ENCODE measurements at places on chromosomes 12 and 14.

DNA sequence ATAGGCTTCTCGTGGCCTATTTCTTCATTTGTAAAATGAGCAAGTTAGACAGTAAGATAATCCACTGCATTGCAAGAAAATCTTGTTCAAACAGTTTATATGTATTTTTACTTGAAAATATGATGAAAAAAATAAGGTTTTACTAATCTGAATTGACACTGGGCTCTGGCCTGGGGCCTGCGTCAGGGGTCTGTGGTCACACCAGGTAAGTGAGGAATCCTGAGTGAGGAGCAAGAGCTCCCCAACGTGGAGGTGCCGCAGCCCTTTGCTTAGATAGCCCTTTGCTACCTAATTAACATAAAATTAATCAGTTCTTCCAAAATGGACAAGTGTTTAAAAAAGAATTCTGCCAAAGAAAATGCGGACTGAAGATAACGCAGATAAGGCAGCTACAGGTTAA lies 39.1 kb upstream of the STAB2 start:
- DNase-seq: no peak

DNA sequence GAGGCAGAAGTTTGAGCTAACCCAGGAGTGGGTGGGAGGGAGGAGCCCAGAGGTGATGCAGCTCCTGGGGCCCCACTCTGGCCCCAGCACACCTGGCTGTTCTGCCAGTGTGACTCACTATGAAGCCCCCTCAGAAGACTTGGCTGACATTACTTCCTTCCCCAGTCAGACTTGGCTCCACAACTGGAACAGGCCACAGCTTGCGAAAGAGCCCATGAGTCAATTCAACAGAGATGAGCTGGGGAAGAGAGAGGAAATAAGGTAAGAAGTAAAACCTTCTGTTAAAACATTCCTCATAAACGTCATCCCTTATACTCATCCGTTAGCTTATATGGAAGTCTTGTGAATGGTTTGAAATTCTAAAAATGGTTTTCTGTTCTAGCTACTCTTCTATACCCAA lies 245.9 kb downstream of the ADAMTS20 start:
- DNase-seq: no peak

- no peak for DNase-seq
These were observed 1.3 kb downstream of the TM7SF3 start for GRCh38 chr12:27012982-27013255.

DNA sequence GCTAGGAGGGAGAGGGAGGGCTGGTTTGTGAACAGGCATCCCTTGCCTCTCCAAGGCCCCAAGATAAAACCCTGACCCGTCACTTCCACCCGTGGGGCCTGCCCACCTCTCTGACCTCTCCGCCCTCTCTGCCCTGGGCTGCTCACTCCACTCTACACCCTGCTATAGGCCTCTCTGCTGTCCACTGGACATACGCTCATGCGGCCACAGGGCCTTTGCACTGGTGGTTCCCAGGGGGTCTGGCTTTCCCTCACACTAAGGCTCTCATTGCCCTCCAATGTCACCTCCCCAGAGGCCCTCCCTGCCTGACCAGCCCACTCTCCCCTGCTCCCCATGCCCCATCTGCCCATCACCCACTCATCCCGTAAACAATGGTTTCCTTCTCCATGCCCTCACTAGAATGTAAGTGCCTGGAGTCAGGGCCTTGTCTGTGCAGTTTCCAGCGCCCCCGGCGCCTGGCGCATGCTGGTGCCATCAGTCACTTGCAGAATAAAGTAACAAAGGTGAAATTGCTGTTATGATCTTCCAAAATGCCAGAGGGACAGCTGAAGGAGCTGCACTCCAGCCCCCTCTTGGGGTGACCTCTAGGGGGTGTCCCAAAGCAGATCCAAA lies 73.6 kb downstream of the RFLNA start:
- DNase-seq: no peak

DNA sequence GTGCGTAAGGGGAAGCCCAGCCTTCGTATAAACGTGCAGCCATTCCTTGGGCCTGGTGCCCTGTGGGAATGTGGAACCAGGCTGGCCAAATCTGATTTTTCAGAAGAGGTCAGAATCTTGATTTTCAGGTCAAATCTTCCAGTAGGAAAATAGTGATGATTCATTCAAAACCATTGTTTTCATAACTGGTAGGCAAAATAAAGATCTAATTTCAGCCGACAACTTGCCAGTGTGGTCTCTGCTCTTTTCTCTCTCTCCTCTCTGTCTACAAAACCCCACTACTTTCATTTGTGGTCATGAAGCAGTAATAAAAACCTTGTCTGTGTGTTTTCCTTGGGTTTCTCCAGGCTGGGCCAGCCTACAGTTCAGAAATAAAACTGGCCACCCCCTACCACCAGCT lies 135.1 kb downstream of the RBM19 start:
- no peak for DNase-seq

DNA sequence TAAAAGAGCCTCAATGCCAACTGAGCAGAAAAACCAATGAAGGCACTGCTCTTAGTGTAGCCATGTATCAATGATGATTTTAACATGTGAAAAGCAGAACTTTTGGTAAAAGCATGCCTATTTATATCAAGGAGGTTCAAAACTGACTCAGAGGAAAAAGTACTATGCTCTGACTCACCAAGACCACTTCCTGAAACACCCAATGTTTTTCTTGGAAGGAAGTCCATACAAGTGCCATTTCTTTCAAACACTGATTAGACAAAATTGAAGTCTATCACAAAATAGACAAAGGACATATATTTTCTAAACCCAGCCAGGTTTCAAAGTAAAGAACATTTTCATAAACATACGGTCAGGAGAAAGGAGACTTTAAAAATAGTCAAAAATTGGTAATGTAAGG lies 88.6 kb downstream of the EPS8 start:
- DNase-seq: no peak

DNA sequence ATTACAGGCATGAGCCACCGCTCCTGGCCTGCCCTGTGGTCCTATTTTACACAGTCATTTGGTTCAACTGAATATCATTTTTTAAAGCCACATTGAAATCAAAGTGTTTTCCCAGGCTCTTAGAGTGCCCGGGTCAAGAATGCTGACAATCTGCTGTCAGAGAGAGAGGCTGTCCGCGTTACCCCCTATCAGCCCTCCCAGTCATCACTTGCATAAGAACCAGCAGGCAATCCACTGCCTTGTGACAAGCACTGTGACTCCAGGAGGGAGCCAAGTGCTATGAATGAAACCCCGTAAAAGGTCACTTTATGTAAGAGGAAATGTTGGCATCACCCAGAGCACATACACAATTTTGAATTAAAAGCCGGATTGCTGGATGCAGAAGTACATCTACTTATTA lies 13.5 kb downstream of the PHLDA1 start:
- DNase-seq: no peak

- no peak for DNase-seq
These were observed 12.2 kb upstream of the PPP1R13B start for GRCh38 chr14:103859416-103860202.

GRCh38 chr12:97681612-97682504 lies 219.3 kb downstream of the RMST start:
- DNase-seq: no peak

- no peak for DNase-seq
These were observed 335.6 kb upstream of the NOVA1 start for GRCh38 chr14:26933431-26933830.

- DNase-seq: no peak
These were observed 20.0 kb upstream of the DNAH10 start for GRCh38 chr12:123741937-123742572.

DNA sequence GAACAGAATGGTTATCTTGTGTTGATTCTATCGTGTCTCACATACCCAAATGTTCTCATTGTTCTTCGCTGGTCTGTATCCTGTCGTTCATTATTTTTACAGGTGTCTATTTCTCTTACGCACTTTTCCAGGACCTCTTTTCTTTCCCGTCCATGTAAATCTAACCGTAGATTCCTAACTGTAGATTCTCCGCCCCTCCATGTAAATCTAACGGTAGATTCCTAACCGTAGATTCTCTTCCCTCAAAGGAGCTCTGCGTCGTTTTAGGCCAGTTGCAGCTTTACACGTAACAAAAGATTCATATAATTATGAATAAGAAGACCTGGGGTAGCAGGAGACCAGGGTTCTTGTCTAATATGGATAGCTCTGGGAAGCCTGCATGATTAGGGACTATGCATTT lies 9.7 kb upstream of the ZNF605 start:
- DNase-seq: no peak

DNA sequence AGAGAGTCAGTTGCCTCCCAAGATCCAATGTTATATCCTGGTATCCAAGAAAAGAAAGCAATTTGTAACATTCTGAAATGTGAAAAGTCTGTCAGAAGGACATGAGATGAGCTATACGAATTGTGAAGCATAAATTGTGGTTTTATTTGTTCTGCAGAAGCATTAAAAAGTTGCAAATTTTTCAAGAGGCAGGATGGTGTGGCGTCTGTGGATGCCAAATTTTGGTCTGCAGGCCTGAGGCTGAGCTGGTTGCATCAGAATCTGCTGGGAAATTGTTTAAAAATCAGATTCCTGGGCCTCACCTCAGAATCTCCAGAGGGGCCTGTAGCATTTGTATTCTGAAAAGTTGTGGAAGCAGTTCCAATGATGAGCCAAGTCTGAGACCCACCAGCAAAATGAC lies 284.7 kb downstream of the NUAK1 start:
- no peak for DNase-seq

GRCh38 chr12:130469552-130469951 lies 131.9 kb downstream of the PIWIL1 start:
- DNase-seq: no peak

- DNase-seq: no peak
These were observed 22.7 kb upstream of the CORO1C start for GRCh38 chr12:108753976-108754375.

GRCh38 chr12:114936148-114937079 lies 252.4 kb upstream of the TBX3 start:
- DNase-seq: no peak
